Inflammatory macrophage (primary cell): ENCODE measurements at places on chromosomes 1 and 21.

- DNase-seq = peak; percentile 12
Measured at GRCh38 chr1:7218210-7218832, 433.1 kb downstream of the CAMTA1 start.

- peak; percentile 60 for DNase-seq
Measured at GRCh38 chr1:212285685-212286555, 710 bp downstream of the PPP2R5A start.

- no peak for DNase-seq
Measured at GRCh38 chr1:46673749-46674182, 2.1 kb downstream of the TEX38 start.

GRCh38 chr21:45006536-45007095 is 66.8 kb downstream of the SLX9 start:
- DNase-seq = no peak
